ENCODE measurements at places on chromosomes 16 and 17.

DNA sequence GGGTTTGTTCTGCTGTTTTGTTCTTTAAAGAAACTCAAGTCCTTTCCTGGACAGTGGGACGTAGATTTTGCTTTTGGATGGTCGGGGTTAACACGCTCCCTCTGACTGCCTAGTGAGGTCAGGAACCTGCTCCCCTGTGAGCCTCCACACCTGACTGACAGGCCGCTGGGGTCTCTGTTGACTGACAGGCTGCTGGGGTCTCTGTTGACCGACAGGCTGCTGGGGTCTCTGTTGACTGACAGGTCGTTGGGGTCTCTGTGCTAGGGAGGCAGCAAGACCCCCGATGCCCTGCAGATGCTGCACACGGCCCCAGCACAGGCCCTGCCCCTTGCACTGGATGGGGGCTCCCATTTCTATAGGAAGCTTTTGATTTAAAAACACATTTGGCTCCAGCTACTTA lies 33.5 kb downstream of the LMF1 start:
- no peaks in the 10 kb centered on the region for H3K4me1 ChIP-seq
- H3K27me3 ChIP-seq: no peaks in the 10 kb centered on the region
- H3K36me3 ChIP-seq: peaks cover 30% of the 10 kb centered on the region
- H3K27ac ChIP-seq: no peak overlapping the region

GRCh38 chr16:2858245-2859025 lies 465 bp upstream of the PRSS22 start:
- no peaks in the 10 kb centered on the region for H3K36me3 ChIP-seq
- no peak overlapping the region for H3K27ac ChIP-seq
- peak; percentile 61 for ATAC-seq

DNA sequence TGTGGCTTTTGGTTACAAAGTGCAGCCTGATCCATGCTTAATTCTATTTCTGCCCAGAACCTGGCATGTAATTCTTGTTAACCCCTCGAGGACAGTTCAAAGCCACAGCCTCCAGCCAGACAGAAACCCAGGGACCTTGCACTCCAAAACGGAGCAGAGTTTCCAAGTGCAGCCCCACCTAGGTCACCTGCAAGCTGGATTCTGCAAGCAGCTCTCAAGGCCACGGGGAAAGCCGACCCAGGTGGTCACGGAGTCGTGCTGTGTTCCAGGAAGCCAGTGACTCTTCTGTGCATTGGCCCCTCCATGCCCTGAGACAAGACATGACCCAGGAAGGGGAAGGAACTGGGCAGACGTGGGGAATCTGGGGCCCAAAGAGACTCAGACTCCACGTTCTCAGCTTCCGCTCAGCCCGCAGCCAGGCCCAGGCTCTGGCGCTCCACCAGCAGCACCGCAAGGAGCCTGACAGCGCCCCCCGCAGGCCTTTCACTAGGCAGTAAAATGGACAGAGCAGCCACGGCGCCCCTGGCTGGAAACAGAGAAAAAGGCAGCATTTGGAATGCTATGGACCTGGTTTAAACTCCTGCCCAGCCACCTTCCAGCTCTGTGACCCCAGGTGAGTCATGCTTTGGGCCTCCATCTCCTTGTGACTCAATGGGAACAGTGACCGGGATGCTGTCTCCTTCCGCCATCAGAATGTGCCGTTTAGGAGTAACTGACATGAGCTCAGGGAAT lies 27.3 kb upstream of the GSG1L start:
- no peak for ATAC-seq
- H3K4me1 ChIP-seq: peaks cover 10% of the 10 kb centered on the region
- H3K27me3 ChIP-seq: no peaks in the 10 kb centered on the region
- H3K27ac ChIP-seq: peak overlapping the region; percentile 55
- peaks cover 22% of the 10 kb centered on the region for H3K36me3 ChIP-seq
- no peak overlapping the region for H3K4me3 ChIP-seq

DNA sequence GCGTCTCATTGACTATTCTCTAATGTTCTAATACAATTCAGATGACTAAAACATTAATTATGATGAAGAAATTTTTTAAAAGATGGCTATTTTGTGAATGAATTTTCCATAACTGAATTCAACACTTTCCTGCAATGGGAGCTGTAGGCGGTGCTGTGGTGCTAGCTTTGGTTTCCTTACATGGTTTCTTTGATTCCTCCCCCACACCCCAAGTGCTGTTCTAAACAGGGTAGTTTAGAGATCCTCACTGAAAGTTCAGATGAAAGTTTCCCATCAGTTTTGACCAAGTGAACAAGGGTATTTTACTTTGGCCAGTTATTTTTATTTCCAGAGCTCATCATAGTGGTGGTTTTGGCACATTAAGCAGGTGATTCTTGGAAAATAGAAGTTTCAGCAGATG lies 26.0 kb upstream of the MRC2 start:
- no peaks in the 10 kb centered on the region for H3K27me3 ChIP-seq
- no peaks in the 10 kb centered on the region for H3K4me1 ChIP-seq
- H3K27ac ChIP-seq: peak overlapping the region; percentile 29
- ATAC-seq: no peak
- no peak overlapping the region for H3K4me3 ChIP-seq

- peak; percentile 38 for ATAC-seq
- no peaks in the 10 kb centered on the region for H3K4me1 ChIP-seq
- no peak overlapping the region for H3K4me3 ChIP-seq
- H3K27me3 ChIP-seq: peaks cover 8% of the 10 kb centered on the region
These were observed 16.0 kb upstream of the DRG2 start for GRCh38 chr17:18071751-18072150.

Data from activated T-helper 17 cell treated with anti-CD3 and anti-CD28 coated beads, Interleukin-2, amount 50 U/mL, for 72 hours (primary cell).